ENCODE measurements at places on chromosomes 7 and 10.

GRCh38 chr7:157903710-157904109 lies 566.9 kb downstream of the DNAJB6 start:
- DNase-seq: no peak

- DNase-seq: peak; percentile 22
These were observed 138.0 kb upstream of the MTPN start for GRCh38 chr7:136114966-136115762.

- DNase-seq: no peak
These were observed 218.5 kb upstream of the MKLN1 start for GRCh38 chr7:131109011-131109758.

DNA sequence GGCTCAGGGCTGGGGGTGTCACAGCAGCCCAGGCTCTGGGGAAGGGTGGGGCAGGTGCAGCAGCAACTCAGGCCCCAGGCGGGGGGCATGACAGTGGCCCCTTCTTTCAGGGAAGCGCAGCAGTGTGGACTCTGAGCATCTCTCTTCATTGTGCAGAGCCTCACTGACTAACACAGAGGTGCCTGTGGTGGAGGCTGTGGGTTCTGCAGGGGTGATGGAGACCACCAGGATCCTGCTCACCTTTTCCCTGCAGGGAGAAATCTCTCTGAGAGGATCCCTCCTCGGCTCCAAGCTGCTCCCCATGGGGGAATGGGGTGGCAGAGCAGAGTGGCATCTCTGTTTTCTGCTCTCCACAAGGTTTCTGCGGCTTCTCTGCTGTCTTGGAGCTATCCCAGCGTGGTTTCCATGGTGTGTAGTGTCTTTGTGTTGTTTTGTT lies 37.8 kb upstream of the SHH start:
- no peak for DNase-seq

DNA sequence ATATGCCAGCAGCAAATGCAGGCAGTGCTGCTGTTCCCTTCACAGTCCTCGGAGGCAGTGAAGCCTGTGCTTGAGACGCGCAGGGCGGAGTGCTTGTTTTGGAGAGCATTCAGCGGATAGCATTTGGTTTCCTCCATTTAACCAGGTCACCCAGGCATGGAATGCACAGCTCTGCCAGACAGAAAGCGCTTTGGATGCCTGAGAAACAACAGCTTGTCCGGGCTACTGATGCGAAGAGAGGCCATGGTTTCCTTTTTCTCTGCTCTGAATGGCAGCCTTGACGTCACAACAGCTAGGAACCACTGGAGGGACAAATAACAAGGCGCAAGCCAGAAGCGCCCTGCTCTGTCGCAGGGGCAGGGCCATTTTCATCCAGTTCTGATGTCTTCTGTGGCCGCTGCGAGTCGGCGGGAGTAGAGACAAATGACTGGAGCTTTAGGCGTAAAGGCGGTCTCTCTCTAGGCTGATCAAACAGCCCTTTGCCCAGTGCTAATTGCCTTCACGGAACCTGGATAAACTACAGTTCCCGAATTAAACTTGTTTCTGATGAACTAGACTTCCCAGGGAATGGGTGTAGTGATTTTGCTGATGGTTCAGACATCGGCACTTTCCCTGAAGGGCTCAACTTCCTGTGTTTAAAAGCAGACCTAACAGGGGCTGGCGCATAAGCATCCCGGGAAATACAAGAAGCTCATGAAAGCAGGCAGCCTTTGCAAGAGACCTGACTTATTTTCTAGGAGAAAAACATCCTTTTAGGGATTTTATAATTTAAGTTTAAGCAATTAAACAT lies 187.6 kb upstream of the KLF14 start:
- peak; percentile 85 for DNase-seq
